ENCODE measurements at places on chromosomes 13 and 19. TPM values are rescaled to one million over a fixed set of nuclear protein-coding genes. Genes with fewer than 3 reads are reported as not detected.

Gene KIR3DL2
- not detected for total RNA-seq

Gene MYO16
- 0.05 TPM for total RNA-seq

Gene EDNRB
- 3.2 TPM for total RNA-seq

- H3K4me1 ChIP-seq = no peaks in the 10 kb centered on the region
- no peaks in the 10 kb centered on the region for H3K27me3 ChIP-seq
- H3K4me3 ChIP-seq = no peak overlapping the region
- DNase-seq = no peak
- H3K27ac ChIP-seq = no peak overlapping the region
These were observed 17.1 kb upstream of the GAS6 start for GRCh38 chr13:113880651-113881611.

Gene FXYD7
- not detected for total RNA-seq

Gene FGF22
- total RNA-seq = not detected

GRCh38 chr13:66745307-66745706 is 484.8 kb downstream of the PCDH9 start:
- H3K36me3 ChIP-seq = no peaks in the 10 kb centered on the region
- no peaks in the 10 kb centered on the region for H3K4me1 ChIP-seq
- H3K4me3 ChIP-seq = no peak overlapping the region
- no peak for DNase-seq
- no peaks in the 10 kb centered on the region for H3K27me3 ChIP-seq

Gene SMIM24
- total RNA-seq = not detected

Gene LIPE
- total RNA-seq = 2.0 TPM

Gene NLRP9
- not detected for total RNA-seq

DNA sequence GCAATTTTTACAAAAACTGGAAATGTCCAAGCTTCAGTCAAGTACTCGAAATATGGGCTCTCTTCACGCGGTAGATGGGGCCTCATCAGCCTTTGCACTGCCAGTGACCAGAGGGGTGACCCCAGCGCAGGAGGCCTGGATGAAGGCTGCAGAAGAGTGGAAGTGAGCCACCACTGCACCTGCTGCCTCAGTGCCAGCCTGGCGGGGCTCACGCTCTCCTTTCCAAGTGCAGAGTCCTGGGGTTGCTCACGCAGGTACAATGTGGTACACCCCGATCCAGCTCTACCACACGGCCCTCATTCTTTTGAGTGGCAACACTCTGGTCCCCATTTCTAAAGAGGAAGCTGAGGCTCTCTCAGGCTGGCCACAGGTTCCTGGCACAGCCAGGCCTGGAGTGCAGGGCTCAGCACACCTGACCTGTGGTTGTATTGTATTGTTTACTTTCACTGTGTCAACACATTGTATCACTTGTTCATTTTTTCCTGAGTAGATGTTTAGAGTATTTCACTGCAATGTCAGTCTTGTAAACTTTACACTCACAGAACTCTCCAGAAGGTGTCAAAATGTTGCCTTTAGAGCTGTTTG is 97.3 kb upstream of the SOX1 start:
- no peak overlapping the region for H3K27ac ChIP-seq
- no peaks in the 10 kb centered on the region for H3K36me3 ChIP-seq
- no peaks in the 10 kb centered on the region for H3K4me1 ChIP-seq
- no peak for DNase-seq

GRCh38 chr13:20704459-20705069 is 1.1 kb downstream of the IL17D start:
- no peak overlapping the region for H3K27ac ChIP-seq
- H3K4me3 ChIP-seq = no peak overlapping the region
- H3K27me3 ChIP-seq = peaks cover 16% of the 10 kb centered on the region
- DNase-seq = no peak
- peaks cover 17% of the 10 kb centered on the region for H3K4me1 ChIP-seq
- H3K36me3 ChIP-seq = no peaks in the 10 kb centered on the region

- no peaks in the 10 kb centered on the region for H3K36me3 ChIP-seq
- H3K27me3 ChIP-seq = no peaks in the 10 kb centered on the region
- no peak overlapping the region for H3K4me3 ChIP-seq
- H3K27ac ChIP-seq = no peak overlapping the region
These were observed 1337.3 kb downstream of the PCDH9 start for GRCh38 chr13:65892859-65893258.

All from astrocyte (in vitro differentiated cells and primary cell).